ENCODE measurements at places on chromosomes 2 and 18. TPM values are rescaled to one million over a fixed set of nuclear protein-coding genes. Genes with fewer than 3 reads are reported as not detected.

- H3K36me3 ChIP-seq, result no peaks in the 10 kb centered on the region
- H3K27me3 ChIP-seq, result no peaks in the 10 kb centered on the region
- peak overlapping the region; percentile 23 for H3K27ac ChIP-seq
- no peak overlapping the region for H3K4me3 ChIP-seq
- H3K4me1 ChIP-seq, result peaks cover 16% of the 10 kb centered on the region
Observed at GRCh38 chr2:12170121-12170520, 423.7 kb downstream of the LPIN1 start.

- peak; percentile 32 for DNase-seq
- no peaks in the 10 kb centered on the region for H3K27me3 ChIP-seq
- H3K27ac ChIP-seq, result no peak overlapping the region
Observed at GRCh38 chr2:147442816-147443215, 402.0 kb upstream of the ACVR2A start.

The LHCGR gene
- 0.02 TPM for polyA plus RNA-seq

- peak; percentile 89 for DNase-seq
- H3K27me3 ChIP-seq, result no peaks in the 10 kb centered on the region
- no peaks in the 10 kb centered on the region for H3K36me3 ChIP-seq
- no peak overlapping the region for H3K27ac ChIP-seq
Observed at GRCh38 chr2:216596236-216596979, 36.8 kb upstream of the IGFBP2 start.

GRCh38 chr18:33404244-33404873, 36.2 kb downstream of the CCDC178 start:
- H3K4me3 ChIP-seq, result no peak overlapping the region
- H3K36me3 ChIP-seq, result no peaks in the 10 kb centered on the region
- DNase-seq, result no peak
- H3K27me3 ChIP-seq, result no peaks in the 10 kb centered on the region

GRCh38 chr2:14352067-14352466, 280.4 kb upstream of the LRATD1 start:
- no peaks in the 10 kb centered on the region for H3K4me1 ChIP-seq
- DNase-seq, result no peak
- H3K27ac ChIP-seq, result no peak overlapping the region
- no peaks in the 10 kb centered on the region for H3K36me3 ChIP-seq

- H3K4me3 ChIP-seq, result no peak overlapping the region
- no peak overlapping the region for H3K27ac ChIP-seq
- no peak for DNase-seq
- peaks cover 43% of the 10 kb centered on the region for H3K27me3 ChIP-seq
- H3K4me1 ChIP-seq, result peaks cover 7% of the 10 kb centered on the region
- H3K36me3 ChIP-seq, result no peaks in the 10 kb centered on the region
Observed at GRCh38 chr2:176152350-176153181, 1.2 kb downstream of the HOXD4 start.

DNA sequence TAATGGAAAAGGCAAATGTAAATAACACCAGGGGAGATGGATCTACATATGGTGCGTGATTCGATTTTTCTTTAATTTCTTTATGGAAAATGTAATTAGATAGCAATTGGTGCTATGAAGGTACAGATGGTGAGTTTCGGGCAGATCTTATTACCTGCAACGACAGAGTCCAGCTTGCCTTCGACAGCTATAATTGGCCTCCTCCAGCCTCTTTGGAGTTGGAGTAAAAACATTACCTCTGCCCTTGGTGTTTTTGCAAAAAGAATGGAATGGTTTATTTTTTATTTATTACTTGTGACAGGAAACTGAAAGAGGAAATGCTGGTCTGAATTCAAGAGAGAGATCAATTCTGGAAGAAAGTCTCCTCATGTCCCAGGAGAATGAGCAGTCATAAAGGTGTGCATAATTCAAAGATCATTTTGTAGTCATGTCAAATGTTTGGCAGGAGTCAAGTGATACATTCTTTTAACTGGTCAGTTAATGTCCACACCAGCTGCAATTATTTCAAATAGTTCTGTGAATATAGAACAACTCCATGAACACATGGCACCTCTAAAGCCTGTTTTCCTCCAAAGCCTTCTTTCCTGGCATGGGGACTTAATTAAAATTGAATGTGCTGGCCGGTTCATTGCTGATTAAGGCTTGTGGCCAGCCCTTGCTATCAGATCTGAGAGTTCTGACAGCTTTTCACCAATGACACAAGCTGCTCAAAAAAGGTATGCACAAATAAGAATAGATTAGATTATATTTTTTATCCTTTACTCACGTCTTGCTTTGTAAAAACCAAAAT, 46.9 kb upstream of the KCNH7 start:
- DNase-seq, result no peak
- H3K4me1 ChIP-seq, result no peaks in the 10 kb centered on the region
- H3K36me3 ChIP-seq, result no peaks in the 10 kb centered on the region
